Activated naive CD8-positive, alpha-beta T cell treated with anti-CD3 and anti-CD28 coated beads, Interleukin-2, amount 50 U/mL, for 24 hours (primary cell): ENCODE measurements at places on chromosomes 3 and 15.

DNA sequence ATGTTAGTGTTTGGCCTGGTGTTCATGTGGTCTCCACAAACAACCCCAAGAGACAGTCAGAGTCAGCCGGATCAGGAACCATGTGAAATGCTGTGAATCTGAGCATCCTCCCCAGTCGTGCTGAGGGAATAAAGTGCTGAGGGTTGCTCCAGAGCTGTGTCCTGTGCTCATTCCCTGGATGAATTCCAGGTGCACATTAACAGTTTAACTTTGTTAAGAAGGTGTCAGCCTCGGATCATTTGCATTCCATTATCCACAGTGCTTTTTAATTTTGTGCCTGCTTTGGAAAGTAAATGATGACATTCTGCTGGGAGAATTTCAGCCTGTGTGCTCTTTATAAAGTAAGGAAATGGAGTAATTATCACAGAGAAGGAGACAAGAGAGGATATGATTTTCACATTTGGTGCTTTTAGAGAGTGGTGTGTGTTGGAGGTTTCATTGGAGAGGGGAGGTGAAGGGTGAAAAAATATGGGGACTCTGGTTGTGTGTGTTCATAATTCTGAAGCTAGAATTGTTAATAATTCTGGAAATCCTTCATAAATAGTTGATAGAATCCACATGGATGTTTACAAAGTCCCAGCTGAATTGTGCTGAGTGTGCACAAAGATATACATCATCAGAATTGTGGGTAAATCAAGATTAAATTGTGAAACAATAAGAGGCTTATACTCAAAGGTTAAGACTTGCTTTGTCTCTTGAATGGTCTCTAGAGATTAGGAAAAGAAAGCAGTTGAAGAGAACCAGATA, 621.4 kb downstream of the AGBL1 start:
- no peak for DNase-seq

DNA sequence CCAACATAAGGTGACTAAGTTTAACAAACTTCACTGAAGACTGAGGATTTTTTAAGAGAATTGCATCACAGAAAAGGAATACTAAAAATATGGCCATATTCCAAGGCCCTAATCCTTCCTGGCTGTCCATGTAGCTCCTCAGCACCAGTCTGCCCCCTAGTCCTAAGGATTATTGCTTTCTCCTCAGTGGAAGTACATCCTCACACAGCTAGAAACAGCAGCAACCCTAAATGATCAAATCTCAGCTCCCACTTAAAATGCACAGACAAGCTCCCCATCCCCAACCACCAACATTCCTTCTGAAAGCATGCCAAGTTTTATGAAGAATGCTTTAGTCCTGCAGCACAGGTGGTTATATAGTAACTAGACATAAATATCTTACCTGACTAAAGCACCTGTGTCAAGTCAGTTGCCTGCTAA, 14.7 kb downstream of the ST3GAL6 start:
- DNase-seq, result no peak

DNA sequence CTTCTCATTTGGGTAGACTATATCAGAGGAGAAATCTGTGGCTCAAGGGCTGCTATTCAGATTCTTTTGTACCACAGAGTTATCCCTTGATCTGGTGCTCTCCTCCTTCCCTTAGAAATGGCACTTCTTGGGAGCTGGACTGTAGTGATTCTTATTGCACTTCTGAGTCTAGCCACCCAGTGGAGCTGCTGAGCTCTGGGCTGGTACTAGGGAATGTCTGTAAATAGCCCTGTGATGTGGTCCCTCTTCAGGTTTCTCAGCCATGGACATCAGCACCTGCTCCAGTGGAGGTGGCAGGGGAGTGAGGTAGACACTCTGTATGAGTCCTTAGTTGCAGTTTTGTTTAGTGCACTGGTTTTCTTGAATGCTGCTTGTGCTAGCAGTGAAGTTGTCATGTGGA, 1292.6 kb downstream of the SI start:
- no peak for DNase-seq

- DNase-seq, result no peak
These were observed 36.1 kb upstream of the CTXND1 start for GRCh38 chr15:80288131-80288530.

- no peak for DNase-seq
These were observed 727.7 kb upstream of the GOLIM4 start for GRCh38 chr3:168823466-168823865.

- DNase-seq, result no peak
These were observed 424.5 kb downstream of the TIGIT start for GRCh38 chr3:114718071-114718897.

DNA sequence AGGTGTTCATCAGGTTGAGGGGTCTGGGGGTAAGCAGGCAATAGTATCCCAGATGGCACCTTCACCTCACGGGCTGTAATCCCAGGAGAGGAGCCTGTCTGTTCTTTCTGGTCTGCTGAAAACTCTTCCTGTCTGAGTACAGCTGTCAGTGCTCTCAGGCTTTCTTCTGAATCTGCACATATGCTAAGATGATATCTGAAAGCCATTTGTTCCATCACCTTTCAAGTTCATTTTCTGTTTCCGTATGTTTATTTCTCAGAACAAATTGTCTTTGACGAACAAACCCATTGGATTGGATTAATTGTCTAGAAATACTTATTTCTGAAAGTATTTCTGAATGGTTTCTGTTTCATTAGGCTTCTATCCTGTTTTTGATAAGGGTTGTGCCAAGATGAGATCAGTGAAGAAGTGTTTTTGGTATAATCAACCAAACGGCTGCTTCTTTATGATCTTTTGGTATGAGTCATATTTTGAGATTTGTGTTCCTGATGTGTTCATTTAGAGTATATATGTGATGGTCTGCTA, 13.3 kb downstream of the ZNF592 start:
- DNase-seq, result no peak

DNA sequence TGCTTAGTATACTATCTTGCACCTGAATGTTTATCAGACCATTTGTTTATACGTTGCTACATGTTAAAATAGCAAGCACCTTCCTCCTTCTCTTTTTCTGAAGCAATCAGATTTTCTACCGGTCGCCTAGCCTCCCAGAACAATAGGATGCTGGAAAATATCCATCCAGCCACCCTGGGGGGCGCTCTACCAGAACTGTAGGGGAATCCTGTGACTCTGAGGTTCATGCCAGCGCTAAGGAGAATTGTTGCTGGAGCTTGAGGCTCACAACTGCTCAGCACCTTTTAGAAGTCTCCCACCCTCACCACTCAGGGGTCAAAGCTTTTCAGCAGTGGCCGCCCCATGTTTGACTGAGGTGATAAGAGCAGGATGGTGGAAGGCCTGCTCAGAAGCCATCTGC, 27.5 kb downstream of the SQOR start:
- no peak for DNase-seq
